ENCODE measurements at places on chromosomes 1 and 21.

- DNase-seq = peak; percentile 17
Observed at GRCh38 chr1:119286587-119287181, 81.9 kb upstream of the HAO2 start.

- DNase-seq = peak; percentile 43
Observed at GRCh38 chr1:153509729-153510354, 25.9 kb downstream of the S100A6 start.

GRCh38 chr1:77513839-77514763, 168.4 kb downstream of the ZZZ3 start:
- DNase-seq = no peak

DNA sequence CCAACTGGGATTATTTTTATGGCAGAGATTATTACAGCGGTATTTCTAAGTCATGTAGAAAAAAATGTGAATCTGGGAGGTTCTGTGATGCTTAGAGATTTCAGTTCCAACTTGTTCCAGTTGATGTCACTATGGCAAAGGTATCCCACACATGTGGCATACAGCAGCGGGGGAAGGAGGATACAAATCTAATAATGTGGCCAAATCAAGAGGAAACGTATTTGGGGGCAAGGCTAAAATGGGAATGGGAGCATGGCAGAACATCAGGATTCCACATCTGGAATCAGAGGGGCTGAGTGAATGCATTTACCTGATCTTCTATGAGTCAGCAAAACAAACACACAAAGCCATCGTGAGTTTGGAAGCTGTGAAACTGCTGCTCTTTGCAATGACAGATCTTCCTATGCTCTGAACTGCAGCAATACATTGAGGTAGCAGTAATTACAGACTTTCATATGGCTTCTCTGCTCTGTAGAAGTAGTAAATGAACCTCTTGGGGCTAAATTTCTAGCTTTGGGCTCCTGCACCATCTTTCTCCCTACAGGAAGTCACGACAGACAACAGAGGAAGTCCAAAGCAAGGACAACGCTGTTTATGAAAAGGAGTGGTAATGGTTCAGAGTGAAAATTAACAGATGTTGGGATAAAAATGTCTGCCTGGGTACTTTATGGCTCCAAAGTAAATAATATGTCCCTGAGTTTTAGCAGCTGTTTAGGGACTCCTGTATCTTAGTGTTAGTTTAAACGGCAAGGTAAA, 55.5 kb downstream of the GABPA start:
- peak; percentile 13 for DNase-seq

DNA sequence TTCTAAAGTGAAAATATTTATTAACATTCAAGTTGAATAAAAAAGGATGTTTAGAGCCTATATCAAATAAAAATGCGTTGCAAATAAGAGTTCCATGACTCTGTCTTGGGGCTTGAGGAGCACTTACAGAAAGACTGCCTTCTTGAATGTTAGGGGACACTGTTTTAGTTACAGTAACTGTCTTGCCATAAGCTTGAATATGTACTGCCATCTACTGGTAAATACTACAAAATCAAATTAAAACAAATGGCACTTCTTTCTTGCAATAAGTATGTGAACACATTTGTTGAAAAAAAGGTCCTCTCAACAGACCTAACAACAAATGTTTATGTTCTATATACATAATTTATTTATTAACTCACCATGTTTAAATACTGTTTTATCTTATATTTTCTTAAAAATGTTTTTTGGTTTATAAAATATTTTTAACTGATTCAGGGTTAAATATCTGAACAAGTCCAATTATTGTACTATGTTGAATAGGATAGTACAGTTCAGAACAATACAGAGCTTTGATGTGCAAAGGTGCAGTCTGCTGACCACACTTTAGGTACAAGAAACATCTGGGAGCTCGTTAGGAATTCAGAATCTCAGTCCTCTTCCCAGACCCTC, 199.5 kb downstream of the LRRIQ3 start:
- no peak for DNase-seq

DNA sequence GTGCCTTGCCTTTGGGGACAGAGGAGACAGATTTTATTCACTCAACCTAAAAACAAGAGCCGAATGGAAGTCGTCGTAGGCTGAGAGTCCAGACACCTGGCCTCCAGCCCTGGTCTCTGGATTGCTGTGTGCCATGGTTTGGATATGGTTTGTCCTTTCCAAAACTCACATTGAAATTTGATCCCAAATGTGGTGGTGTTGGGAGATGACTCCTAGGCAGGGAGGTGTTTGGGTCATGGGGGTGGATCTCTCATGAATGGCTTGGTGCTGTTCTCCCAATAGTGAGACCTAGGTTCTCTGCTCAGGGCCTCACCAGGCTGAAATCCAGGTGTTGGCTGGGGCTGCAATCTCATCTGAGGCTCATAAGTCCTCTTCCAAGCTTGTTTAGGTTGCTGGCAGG, 75.5 kb downstream of the FOXD2 start:
- DNase-seq = no peak
